ENCODE measurements at places on chromosomes 5 and 9.

- DNase-seq: no peak
These were observed 15.5 kb upstream of the FAM193B start for GRCh38 chr5:177569894-177570293.

DNA sequence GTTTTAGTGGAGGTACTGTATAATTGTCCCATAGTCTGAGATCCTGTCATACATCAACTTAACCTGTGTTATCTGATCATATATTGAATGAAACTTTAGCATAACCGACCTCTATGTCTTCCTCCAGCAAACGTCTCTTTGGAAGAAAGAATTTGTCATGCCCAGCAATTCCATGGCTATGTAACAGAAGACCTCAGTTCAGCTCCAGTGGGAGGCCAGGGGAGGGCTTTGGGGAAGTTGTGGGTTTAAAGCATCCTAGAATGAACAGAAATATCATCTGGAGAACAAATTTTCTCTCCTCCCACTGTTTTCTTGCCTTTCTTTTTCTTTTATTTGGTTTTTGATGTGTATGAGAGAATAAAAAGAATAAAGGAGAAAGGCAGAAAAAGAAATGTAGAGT is 164.5 kb downstream of the GAS1 start:
- DNase-seq: no peak

GRCh38 chr9:84371737-84372136 is 31.2 kb upstream of the SLC28A3 start:
- no peak for DNase-seq

DNA sequence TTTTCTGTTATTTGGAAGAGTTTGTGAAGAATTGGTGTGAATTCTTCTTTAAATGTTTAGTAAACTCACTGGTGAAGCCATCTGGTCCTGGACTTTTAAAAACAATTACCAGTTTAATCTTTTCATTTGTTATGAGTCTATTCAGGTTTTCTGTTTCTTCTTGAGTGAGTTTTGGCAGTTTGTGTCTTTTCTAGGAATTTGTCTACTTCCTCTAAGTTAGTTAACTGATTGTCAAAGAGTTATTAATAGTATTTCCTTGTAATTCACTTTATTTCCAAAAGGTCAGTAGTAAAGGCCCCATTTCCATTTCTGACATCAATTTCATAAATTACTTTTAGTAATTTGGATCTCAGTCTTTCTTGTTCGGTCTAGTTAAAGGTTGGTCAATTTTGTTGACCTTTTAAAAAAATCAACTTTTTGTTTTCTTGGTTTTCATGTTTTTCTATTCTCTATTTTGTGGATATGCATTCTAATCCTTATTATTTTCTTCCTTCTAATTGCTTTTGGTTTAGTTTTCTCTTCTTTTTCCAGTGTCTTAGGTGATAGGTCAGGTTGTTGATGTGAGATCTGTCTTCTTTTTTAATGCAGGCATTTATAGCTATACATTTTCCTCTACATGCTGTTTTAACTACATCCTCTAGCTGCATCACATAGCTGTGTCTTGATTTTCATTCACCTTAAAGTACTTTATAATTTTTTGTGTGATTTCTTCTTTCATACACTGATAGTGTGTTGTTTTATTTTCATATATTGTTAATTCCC is 7.3 kb upstream of the SMIM3 start:
- no peak for DNase-seq

DNA sequence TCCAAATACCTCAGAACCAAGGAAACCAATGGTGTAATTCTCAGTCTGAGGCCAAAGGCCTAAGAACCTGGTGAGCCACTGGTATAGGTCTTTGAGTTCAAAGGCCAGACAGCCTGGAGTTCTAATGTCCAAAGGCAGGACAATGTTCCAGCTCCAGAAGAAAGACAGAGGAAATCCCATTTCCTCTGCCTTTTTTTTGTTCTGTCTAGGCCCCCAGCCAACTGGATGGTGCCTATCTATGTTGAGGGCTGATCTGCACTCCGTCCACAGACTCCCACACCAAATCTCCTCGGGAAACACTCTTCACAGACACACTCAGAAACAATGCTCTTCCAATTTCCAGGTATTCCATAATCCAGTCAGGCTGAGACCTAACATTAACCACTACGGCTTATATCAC is 30.1 kb downstream of the FNIP1 start:
- DNase-seq: no peak

DNA sequence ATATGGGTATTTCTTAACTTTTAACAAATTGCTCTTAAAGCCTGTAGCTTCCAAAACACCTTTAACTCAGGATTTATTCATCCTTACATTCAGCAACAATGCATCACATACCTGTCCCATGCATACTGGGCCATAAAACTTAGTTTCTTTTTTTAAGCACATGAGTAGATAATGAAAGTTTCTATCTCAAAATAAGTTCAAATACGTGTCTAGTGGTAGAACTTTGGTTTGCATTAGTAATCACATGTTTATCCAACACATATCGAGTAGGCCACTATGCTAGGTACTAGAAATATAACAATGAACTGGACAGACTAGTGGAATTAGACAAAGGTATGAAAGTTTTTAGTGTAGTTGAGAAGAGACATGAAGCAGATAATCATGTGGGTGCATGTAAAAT is 99.6 kb downstream of the DOCK2 start:
- DNase-seq: no peak

GRCh38 chr9:134730761-134731496 is 89.3 kb downstream of the COL5A1 start:
- DNase-seq: no peak

GRCh38 chr9:95092262-95093072 is 225.0 kb downstream of the FANCC start:
- no peak for DNase-seq

DNA sequence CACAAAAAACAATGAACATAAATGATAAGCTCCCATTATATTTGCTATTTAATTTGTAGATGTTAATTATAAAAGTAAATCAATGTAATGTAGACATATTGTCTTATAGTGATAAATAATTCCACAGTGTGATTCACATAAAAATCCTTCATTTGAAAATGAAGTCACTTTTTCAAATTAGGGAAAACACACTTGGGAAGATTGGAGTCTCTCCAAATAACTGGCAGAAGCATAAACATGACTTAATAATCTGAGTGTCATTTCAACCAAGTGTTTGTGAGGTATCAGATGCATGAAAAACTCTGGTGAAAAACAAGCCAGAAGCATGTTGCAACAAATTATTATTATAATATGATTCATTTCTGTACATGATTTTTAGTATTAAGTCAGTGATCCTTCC is 102.2 kb downstream of the CETN3 start:
- DNase-seq: no peak

DNA sequence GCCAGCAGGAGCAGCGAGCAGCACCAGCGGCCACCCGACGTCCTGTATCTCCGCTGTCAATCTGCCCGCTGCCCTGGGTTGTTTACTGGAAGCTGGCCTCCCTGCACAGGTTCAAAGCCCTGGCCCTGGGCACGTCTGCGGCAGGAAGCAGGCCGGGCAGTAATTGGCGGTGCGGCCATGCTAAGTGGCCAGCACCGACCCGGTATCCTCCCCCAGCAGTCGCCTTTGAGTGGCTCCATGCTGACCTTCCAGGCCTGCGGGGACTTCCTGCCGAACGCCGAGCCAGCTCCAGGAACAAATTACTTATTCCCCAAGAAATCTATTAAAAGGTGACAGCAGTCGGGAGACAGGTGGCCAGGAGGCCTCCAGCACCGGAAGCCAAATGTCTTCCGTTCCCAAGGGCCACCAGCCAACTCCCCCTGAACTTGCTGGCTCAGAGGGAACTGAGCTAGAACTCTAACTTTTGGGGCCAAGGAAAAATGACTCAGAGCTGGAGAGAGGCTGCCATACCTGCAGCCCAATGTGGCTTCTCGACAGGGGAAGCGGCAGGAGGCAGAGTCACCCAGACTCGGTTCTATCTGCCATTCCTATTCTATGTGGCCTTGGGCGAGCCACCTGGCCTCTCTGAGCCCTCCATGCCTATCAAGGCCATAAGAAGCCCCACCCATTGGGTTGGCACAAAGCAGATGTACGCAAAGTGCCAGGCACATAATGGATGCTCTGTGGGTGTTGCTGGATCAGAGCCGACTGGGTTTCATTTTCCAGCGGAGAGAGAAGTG is 13.7 kb upstream of the PSMB7 start:
- DNase-seq: no peak

GRCh38 chr5:109186759-109187158 is 223.0 kb downstream of the PJA2 start:
- DNase-seq: no peak

- DNase-seq: no peak
These were observed 15.3 kb upstream of the NOL6 start for GRCh38 chr9:33489066-33489465.

- no peak for DNase-seq
These were observed 6.1 kb upstream of the PTGS1 start for GRCh38 chr9:122364783-122365150.

DNA sequence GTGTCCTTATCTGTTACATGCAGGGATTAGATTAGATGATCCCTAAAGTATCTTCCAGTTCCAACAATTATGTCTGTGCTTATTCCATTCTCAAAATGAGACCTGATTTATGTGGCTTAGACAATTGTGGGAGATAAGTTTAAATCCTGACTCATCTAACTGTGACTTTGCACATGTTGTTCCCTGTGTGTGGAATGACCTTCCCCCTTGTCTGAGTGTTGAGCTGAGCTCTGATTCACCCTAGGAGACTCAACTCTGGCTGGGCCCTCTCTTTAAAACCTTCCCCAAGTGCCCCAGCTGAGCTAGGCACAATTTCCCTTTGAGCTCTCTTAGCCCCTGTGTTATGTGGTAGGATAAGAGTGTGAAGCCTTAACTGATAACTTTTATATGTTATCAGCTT is 118.9 kb upstream of the ELL2 start:
- no peak for DNase-seq

GRCh38 chr9:70192707-70193106 is 66.1 kb upstream of the SMC5 start:
- DNase-seq: no peak

DNA sequence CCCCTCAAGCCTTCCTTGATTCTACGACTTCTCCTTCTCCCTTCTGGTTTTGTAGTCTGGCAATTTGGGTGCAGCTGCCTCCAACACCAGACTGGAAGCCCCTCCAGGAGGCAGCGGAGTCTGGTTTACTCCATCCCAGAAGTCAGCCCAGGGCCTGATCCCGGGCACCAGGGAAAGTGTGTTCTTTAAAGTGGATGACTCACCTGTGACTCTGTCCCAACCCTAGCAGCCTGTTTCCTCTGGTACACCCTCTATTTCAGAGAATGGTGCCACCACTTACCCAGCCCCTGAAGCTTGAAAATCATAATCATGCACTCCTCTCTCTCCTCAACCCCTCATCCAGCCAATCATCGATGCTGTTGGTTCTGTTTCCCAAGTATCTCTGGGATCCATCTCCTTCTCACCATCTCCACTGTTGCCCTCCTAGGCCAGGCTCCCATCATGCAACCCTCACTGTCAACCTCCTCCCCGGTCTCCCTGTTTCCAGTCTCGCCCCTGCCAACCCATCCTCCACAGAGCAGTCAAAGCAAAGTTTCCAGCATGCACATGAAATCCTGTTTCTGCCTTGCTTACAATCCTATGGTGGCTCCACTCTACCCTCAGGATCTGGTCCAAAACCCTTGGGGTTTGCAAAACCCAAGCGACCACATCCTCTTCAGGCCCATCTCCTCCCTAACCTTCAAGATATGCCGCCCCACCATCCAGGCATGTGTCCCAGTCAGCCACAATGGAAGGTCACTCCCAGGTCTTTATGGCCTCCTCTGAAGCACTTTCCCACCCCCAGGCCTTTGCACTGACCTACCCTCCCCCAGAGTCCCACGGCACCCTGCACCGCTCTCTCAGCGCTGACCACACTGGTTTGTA is 10.5 kb downstream of the LHX6 start:
- no peak for DNase-seq

DNA sequence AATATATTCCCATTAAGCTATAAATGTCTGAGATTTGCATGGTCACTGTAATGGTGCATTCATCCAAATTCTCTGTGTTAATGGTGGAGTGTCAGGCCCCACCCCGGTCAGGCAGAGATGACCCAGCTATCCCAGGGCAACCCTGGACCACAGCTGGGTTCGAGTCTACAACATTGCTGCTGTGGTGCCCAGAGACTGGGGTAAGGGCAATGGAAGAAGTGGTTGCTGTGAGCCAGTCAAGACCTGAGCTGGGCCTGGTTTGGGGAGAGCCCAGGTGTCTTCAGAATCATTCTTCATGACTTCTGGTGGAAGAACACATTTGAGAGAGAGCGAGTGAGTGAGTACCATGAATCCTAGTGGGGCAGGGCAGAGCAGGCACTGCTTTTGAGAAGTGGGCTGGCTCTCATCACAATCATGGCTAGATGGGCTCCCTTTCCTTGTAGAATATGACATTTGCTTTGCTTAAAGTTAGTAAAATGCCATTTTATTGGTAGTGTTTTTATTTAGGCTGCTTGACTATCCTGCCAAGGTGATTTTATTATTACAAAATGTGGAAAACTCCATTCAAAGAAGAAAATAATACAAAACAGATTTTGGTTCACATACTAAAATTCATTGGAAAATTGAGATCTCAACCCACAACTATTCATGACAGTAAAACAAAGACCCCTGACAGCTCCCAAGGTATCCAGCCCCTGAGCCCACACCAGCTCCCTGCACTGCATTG is 125.8 kb upstream of the SLC25A48 start:
- no peak for DNase-seq

DNA sequence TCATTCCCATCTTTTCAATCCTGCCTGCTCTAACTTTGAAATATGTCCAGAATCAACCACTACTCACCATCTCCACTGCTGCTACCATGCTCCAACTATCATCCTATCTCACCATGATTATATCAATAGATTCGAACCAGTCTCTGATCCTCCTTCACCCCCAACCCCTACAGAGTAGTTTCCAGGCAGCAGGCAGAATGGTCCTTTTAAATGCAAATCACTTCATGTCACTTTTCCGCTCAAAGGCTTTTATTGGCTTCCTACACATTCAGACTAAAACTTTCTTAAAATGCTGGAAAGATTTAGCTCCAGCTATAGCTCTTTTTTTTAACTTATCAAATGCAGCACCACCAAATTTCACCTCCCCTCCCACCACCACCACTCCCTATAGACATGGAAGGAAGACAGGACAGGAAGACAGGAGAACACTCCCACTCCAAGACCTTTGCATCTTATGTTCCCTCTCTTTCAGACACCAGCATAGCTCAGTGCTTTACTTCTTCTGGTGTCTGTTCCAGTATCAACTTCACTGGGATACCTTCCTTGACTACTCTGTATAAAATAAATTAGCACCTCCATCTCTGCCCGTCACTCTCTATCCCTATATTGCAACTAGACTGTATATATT is 9.9 kb upstream of the PPP2R2B start:
- no peak for DNase-seq

- DNase-seq: no peak
These were observed 53.4 kb downstream of the PTCH1 start for GRCh38 chr9:95463148-95464060.

DNA sequence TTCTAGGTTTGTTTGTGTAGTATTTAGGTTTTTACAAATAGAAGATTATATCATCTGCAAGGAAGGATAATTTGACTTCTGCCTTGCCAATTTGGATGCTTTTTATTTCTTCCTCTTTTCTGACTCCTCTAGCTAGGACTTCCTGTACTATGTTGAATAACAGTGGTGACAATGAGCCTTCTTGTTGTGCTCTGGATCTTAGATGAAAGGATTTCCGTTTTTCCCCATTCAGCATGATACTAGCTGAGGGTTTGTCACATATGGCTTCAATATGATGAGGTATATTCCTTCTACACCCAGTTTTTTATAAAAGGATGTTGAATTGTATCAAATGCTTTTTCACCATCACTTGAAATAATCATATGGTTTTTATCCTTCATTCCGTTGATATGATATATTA is 101.4 kb downstream of the FBXO4 start:
- no peak for DNase-seq

Measured in NCI-H1436 (cell line).